ENCODE measurements at places on chromosomes 11 and 22. TPM values are rescaled to one million over a fixed set of nuclear protein-coding genes. Genes with fewer than 3 reads are reported as not detected.

- DNase-seq, result no peak
- no peak overlapping the region for H3K27ac ChIP-seq
Observed at GRCh38 chr11:134658481-134659225, 246.6 kb upstream of the B3GAT1 start.

GRCh38 chr11:30244265-30244664 is 13.5 kb downstream of the FSHB start:
- no peak overlapping the region for H3K4me3 ChIP-seq
- no peaks in the 10 kb centered on the region for H3K36me3 ChIP-seq
- DNase-seq, result no peak
- H3K27ac ChIP-seq, result no peak overlapping the region

SLC25A45 gene
- total RNA-seq, result 17.5 TPM

GRCh38 chr11:112173152-112173551 is 2.2 kb upstream of the BCO2 start:
- no peak for DNase-seq
- no peak overlapping the region for H3K4me3 ChIP-seq
- H3K36me3 ChIP-seq, result no peaks in the 10 kb centered on the region
- H3K27me3 ChIP-seq, result no peaks in the 10 kb centered on the region

- no peak overlapping the region for H3K27ac ChIP-seq
- no peaks in the 10 kb centered on the region for H3K27me3 ChIP-seq
- no peak overlapping the region for H3K4me3 ChIP-seq
- DNase-seq, result no peak
Observed at GRCh38 chr11:17548444-17548843, 1.4 kb downstream of the OTOG start.

DNA sequence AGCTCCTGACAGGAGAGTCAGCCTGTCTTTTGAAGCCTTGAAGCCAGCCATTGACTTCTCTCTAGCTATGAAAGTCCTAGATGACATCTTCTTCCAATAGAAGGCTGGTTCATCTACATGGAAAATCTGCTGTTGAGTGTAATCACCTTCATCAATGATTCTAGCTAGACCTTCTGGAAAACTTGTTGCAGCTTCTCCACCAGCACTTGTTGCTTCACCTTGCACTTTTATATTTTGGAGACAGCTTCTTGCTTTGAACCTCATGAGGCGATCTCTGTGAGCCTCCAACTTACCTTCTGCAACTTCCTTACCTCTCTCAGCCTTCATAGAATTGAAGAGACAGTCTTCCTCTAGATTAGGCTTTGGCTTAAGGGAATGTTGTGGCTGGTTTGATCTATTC is 58.3 kb downstream of the MYO7A start:
- H3K4me1 ChIP-seq, result no peaks in the 10 kb centered on the region
- no peak overlapping the region for H3K4me3 ChIP-seq
- no peaks in the 10 kb centered on the region for H3K36me3 ChIP-seq
- H3K27ac ChIP-seq, result no peak overlapping the region
- no peak for DNase-seq

DNA sequence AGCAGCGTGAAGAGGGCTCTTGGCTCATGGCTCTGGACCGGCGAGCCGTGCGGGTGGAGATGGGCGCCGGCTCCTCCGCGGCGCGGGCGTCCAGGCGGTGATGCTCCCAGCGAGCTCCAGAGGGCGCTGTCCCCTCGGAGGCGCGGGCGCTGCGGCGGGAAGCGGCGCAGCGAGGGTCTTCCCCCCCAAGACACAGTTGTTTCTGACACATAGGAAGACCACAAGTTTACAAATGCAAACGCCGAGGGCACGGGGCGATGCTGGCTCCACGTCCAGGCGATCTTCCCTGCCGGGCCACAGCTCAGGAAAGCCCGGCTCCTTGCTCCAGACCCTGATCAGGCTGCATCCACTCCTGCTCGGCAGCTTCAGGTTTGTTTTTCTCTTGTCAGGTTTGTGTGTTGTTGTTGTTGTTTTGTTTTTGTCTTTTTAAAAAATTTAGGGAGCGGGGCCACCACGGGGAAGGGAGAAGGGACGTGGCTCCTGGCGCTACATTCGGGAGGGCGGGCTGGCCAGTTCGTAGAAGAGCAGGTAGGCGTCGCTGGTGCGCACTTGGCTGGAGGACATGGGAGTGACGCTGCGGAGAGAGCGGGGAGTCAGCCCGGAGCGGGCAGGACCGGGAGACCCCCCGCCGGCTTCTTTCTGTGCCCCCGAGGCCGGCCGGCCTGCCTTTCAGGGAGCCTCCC is 10.0 kb upstream of the MFRP start:
- H3K4me3 ChIP-seq, result peak overlapping the region; percentile 41
- H3K36me3 ChIP-seq, result peaks cover 39% of the 10 kb centered on the region
- no peak overlapping the region for H3K27ac ChIP-seq
- H3K4me1 ChIP-seq, result peaks cover 6% of the 10 kb centered on the region
- DNase-seq, result peak; percentile 80

DEFB131B gene
- total RNA-seq, result not detected

DNA sequence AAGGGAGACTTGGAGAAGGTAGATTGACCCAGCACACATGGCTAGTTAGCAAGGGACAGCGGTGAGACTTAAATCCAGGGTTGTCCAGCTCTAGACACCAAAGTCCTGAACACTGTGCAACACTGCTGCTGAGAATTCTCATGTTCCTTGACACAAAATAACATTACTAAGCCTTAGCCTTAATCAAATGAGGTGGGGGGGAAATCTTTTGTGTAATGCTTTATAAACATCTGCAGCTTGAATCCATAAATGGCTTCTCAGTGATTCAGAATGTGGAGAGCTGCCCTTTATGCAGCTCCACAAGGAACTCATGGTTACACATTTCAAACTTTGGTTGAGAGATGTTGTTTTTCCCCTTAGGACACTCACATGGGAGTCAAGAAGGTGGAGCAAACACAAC is 80.0 kb downstream of the CD44 start:
- H3K27ac ChIP-seq, result no peak overlapping the region
- peaks cover 12% of the 10 kb centered on the region for H3K4me1 ChIP-seq
- H3K4me3 ChIP-seq, result no peak overlapping the region

PAAF1 gene
- total RNA-seq, result 9.2 TPM

LDHA gene
- 790 TPM for total RNA-seq

CLTCL1 gene
- 4.1 TPM for total RNA-seq

- H3K36me3 ChIP-seq, result no peaks in the 10 kb centered on the region
- no peak for DNase-seq
- no peaks in the 10 kb centered on the region for H3K4me1 ChIP-seq
- H3K27ac ChIP-seq, result no peak overlapping the region
Observed at GRCh38 chr22:50675553-50676179, 3.0 kb downstream of the SHANK3 start.

- no peak for DNase-seq
- H3K27ac ChIP-seq, result no peak overlapping the region
- no peaks in the 10 kb centered on the region for H3K36me3 ChIP-seq
- H3K27me3 ChIP-seq, result no peaks in the 10 kb centered on the region
Observed at GRCh38 chr11:3994030-3994640, 100.5 kb upstream of the RRM1 start.

- no peak overlapping the region for H3K4me3 ChIP-seq
- H3K36me3 ChIP-seq, result no peaks in the 10 kb centered on the region
- no peaks in the 10 kb centered on the region for H3K27me3 ChIP-seq
- H3K27ac ChIP-seq, result no peak overlapping the region
- no peaks in the 10 kb centered on the region for H3K4me1 ChIP-seq
- no peak for DNase-seq
Observed at GRCh38 chr11:26027887-26028286, 304.0 kb upstream of the ANO3 start.

- no peak for DNase-seq
Observed at GRCh38 chr22:36662981-36663380, 40.6 kb downstream of the CACNG2 start.

DNA sequence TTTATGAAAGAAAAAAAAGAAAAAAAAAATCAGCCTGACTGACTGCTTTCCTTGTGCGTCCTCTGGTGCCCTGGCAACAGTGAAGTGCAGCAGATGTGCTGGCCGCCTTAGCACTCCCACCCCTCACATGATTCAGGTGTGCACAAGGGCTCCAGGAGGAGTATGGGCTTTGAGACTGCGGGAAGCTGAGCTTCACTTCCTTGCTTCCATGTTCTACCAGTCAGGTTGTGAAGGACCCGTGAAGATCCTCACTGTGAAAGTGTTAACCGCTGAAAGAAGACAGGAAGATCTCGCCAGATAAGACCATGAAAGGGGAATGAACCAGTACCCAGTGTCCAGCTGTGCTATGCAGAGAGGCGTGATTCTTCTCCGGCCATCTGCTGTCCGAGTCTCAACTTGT is 48.2 kb downstream of the HIRA start:
- peaks cover 80% of the 10 kb centered on the region for H3K36me3 ChIP-seq
- H3K4me1 ChIP-seq, result no peaks in the 10 kb centered on the region
- no peak overlapping the region for H3K27ac ChIP-seq
- H3K27me3 ChIP-seq, result no peaks in the 10 kb centered on the region

ZNF280B gene
- total RNA-seq, result 0.06 TPM

DNA sequence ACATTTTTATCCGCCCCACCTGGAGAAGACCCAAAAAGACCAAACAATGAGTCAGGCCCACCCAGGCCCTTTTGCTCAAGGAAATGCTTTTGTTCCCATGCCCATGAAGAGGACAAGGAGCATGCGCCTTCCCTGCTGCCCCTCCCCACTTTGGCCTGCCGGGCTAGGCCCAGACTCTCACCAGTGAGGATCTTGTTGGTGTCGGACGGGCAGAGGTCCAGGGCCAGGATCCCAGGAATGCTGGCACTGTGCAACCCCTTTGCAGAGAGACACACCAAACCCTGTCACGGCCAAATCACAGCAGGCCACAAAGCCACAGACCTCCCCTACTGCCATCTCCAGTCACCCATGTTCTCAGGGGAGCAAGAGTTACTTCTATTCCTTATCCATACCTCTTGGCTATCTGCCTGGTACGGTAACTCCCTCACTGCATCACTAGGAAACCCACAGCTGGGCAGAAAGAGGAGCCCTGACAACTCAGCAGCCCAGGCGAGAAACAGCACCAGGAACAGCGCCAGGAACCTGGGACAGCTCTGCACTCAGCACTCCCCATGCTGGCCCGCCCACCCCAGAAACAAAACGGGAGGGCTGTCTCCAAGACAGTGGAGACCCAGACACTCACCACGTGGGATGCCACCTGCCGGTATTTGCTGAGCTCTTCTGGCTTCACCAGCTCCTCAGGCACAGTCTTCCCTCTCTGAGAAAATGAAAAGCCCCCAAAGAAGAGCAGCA is 5.5 kb downstream of the PRPF19 start:
- no peak overlapping the region for H3K4me3 ChIP-seq
- H3K27me3 ChIP-seq, result no peaks in the 10 kb centered on the region
- no peak overlapping the region for H3K27ac ChIP-seq
- no peak for DNase-seq

DNA sequence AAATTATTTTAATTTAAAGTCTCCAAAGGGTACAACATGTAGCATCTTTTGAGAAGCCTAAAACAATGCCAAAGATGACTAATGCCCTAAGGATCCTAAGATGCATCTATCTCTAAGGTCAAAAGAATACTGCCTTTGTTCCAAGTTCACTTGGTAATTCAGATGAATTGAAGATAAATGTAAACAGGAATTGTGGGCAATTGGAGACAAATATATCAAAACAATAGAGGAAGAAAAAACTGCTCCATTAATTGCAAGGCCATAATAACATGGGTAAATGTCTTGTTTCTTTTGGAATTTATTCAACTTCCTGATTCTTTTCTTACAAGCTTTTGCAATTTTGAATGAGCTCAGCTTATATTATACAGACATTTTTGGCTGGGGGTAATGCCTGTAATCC is 338.6 kb downstream of the TTC28 start:
- H3K4me3 ChIP-seq, result no peak overlapping the region
- H3K27me3 ChIP-seq, result no peaks in the 10 kb centered on the region
- H3K27ac ChIP-seq, result no peak overlapping the region
- DNase-seq, result no peak

FGF3 gene
- total RNA-seq, result not detected

DNA sequence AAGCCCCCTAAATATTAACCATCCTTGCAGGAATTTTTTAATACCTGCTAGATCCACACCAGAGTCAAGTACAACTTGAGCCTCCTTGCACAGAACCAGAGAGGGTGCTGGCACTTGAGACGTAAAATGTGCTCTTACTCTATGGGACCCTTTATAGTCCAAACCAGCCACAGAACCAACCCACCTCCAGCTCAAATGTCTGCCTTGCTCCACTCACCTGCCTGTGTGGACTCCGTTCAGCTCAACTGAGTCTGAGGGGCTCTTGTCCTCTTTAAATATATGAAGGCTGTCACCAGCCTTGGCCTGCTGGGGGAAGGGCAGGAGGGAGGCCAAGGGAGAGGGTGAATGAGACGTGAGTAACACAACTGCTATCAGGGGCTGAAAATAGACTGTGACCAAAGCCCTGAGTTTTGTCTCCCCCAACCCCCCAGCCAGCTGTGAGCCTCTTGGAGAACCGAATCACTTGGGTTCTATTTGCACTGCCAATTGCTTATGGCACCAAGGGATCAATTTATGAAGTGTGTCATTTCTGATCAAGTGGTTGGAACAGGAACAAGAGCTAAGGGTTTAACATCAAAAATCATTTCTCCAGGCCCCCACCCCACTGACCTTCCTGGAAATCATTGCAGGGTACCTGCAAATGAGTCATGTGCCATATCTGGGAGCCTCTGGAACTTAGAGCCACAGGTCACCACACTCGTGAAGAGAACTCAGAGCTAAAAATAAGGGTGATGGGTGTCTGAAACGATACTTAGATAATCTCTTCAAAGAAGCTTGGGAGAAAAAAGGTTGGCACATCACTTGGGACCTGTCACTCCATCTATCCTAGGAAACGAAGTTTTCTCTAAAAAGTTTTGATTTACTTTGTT is at the start of gene CSRP3:
CSRP3 (minus strand) TSS at position 247 of the 869 bp plus-strand sequence. CDS start 9,535 bp downstream, outside the sequence.
- no peaks in the 10 kb centered on the region for H3K27me3 ChIP-seq
- no peak within 1 kb of the TSS for H3K4me3 ChIP-seq
- no peaks in the 10 kb centered on the region for H3K4me1 ChIP-seq
- DNase-seq, result no peak

PAX6 gene
- total RNA-seq, result not detected

GRCh38 chr11:112582366-112582765 is 321.7 kb upstream of the PLET1 start:
- no peak overlapping the region for H3K27ac ChIP-seq
- H3K4me3 ChIP-seq, result no peak overlapping the region
- H3K4me1 ChIP-seq, result no peaks in the 10 kb centered on the region
- no peak for DNase-seq

C22orf42 gene
- not detected for total RNA-seq

UBQLNL gene
- total RNA-seq, result not detected

ADAMTS8 gene
- not detected for total RNA-seq

- no peaks in the 10 kb centered on the region for H3K4me1 ChIP-seq
- H3K4me3 ChIP-seq, result no peak overlapping the region
- H3K36me3 ChIP-seq, result no peaks in the 10 kb centered on the region
- H3K27ac ChIP-seq, result no peak overlapping the region
- DNase-seq, result no peak
Observed at GRCh38 chr11:20310596-20311394, 52.7 kb upstream of the HTATIP2 start.

DNA sequence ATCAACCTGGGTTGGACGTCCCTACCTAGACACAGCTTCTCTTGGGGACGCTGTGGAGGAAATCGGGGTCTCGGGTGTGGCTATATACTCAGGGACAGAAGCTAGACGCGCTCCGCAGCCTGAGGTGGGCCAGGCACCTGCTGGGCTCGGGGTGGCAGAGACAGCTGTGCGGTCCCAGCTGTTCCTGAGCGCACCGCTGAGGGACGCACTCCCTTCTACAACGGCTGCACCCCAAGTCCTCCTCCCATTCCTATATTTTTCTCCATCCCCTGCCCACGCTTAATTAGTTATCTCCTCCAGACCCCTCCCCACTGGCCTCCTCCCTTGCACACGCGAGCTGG is 188 bp upstream of the MTNR1B start:
- no peaks in the 10 kb centered on the region for H3K27me3 ChIP-seq
- DNase-seq, result no peak
- H3K4me3 ChIP-seq, result no peak overlapping the region
- H3K36me3 ChIP-seq, result no peaks in the 10 kb centered on the region

CD82 gene
- 68.1 TPM for total RNA-seq
